ENCODE measurements at places on chromosomes 5 and 9.

- DNase-seq, result no peak
These were observed 735 bp downstream of the DMRT3 start for GRCh38 chr9:976943-977837.

GRCh38 chr9:123175854-123176629, 92.3 kb downstream of the STRBP start:
- DNase-seq, result no peak

DNA sequence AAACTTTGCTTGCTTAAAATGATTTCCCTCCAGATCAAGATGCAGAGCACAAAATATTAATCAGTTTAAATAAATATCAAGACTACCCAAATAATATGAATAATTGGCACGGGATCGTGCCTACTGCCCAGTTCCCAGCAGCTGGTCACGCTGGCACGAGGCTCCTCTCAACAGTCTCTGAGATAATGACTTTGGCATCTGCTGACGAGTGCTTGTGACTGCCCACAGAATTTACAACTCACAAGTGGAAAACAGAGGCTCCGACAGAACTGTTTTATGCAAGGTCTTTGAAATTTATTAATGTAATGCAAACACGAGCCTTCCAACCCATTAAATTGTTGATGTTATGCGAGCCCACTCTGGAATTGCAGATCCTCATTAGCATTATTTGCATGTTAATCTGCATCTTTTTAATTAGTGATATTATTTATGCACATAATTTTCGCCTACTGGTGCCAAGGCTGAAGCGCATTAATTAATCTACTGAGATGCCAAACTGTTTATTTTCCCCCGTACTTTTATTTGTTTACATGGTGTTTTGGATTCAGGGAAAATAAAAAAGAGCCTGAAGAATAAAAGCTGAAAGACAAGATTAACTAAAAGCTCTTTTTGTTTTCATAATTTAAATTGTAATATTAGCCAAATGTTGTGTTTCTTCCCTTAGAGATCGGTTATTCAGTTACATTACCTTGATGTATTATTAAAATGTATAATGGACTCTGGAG, 369.3 kb upstream of the IRX1 start:
- no peak for DNase-seq

- no peak for DNase-seq
These were observed 40.2 kb upstream of the FCN1 start for GRCh38 chr9:134957945-134958227.

DNA sequence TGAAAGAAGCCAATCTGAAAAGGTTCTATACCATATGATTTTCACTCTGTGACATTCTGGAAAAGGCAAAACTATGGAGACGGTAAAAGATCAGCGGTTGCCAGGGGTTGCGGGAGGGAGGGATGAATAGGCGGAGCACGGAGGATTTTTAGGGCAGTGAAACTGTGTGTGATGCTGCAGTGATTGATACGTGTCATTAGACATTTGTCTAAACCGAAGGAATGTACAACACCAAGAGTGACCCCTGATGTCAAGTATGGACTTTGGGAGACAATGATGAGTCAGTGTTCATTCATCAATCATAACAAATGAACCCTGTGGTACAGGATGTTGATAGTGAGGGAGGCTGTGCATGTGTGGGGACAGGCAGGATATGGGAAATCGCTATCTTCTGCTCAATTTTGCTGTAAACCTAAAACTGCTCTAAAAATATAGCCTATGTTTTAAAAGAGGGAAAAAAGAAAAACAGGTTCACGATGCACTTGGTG, 34.4 kb downstream of the ERGIC1 start:
- DNase-seq, result peak; percentile 44

GRCh38 chr5:124453221-124454051, 293.0 kb downstream of the ZNF608 start:
- DNase-seq, result no peak

DNA sequence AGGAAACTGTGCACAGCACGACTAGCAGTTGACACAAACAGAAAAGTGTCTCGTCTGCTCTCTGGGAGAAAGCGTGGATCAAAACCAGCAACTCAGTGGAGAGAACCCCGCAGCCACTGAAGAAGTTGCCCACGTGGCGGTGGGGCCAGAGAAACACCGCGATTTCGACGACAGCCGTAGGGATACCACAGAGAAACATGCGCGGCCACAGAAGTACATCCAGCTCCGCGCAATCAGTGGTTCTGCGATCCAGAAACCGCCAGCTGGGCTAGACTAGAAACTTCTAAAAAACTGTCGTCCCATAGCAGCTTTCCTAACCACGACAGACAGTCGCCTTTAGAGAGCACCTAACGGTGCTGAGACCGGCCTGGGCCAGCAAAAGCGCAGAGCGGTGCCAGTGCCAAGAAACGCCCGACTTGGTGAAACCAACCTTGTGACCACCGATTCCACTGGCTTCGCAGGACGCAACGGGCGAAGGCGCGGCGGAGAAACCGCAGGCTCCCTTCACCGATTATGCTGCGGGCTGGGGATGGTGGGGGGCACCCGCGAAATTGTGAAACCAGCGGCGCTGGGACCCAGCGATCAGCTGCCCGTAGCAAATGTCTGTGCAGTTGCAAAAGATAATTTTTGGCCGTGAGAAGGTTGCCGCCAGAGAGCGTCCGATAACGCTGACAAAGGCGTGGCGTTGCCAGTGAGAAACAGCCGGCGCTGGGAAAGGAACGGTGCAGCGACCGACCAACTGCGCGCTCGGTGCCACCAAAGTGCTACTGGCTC, 2.7 kb upstream of the ANXA2R start:
- peak; percentile 73 for DNase-seq

DNA sequence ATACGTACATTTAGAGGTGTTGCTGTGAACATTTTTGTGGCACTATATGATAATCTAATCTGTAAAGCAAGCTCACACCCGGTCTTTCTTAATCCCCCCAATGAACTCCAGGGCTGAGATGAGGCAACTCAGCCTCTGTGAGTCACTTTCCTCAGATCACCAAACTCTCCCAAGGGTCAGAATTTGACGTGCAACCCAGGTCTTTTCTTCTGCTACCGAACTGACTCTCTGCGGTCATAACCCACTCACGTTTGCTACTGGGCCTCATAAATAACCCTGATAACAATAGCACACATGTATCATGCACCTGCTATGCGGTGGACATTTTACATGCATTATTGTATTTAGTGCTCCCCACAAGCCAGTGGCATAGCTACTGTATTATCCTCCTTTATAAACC, 153.1 kb downstream of the DROSHA start:
- DNase-seq, result no peak

DNA sequence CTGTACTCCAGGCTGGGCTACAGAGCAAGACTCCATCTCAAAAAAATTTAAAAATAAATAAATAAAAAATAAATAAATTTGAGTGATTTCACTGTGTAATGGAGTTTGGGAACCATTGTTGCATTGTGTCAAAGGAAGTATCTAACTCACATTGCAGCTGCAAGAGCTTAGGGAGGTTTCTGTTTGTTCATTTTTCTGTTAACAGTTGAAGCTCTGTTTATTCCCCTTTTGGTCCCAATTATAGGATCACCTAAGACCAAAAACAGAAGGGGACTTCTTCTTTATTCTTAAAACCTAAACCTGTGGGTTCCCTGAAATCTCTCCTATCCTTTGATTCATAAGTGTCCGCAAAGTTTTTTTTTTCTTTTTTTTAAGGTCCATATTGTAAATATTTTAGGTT, 28.6 kb upstream of the PCAT7 start:
- DNase-seq, result no peak

DNA sequence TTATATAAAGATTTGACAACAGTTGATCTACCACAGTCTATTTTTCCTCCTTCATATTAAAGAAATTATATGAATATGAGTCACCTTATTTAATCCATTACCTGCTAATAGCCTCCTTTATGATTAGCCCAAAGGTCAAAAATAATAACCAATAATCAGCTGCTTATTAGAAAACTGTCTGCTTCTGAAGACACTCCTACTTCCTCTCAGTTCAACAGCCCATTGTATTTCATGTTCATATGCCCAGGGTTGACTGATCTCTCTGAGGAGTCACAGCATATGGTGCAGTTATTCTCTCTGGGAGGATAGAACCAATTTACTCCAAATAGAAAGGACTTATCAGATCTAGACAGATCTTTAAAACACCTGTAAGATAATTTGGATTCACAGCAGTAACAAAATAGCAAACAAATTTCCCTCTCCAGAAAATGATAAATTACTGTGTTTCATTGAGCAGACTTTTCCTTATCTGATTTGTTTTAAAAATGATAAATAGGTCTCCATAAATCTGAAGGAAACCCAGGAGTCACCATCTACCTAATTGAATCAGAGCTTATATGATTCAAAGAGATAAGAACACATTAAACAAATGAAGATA, 180.4 kb upstream of the ITGA1 start:
- no peak for DNase-seq

DNA sequence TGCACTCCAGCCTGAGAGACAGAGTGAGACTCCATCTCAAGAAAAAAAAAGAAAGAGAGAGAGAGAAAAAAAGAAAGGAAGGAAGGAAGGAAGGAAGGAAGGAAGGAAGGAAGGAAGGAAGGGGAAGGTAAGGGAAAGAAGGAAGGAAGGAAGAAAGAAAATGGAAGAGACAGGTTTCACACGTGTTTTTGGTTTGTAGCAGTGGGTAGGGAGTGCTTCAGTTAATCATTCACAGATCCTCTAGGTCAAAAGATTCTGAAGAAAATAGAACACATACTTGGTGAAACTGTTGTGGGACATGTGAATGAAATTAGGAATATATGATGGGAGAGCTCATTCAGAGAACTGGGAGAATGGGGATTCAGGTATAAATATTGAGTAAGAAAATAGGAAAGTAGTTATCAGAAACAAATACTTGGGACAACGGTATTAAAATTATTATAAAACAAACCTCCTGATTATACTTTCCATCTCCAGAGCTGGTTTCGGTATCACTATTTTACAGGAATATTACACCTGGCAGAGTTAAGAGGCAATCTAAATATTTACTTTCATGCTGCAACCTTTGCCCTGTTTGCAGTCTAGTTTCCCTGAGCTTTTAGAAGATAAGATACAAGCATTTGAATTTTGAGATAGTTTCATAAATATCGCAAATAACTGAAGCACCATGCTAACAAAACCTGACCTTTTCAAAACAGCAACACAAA, 37.2 kb downstream of the MARVELD2 start:
- DNase-seq, result no peak

DNA sequence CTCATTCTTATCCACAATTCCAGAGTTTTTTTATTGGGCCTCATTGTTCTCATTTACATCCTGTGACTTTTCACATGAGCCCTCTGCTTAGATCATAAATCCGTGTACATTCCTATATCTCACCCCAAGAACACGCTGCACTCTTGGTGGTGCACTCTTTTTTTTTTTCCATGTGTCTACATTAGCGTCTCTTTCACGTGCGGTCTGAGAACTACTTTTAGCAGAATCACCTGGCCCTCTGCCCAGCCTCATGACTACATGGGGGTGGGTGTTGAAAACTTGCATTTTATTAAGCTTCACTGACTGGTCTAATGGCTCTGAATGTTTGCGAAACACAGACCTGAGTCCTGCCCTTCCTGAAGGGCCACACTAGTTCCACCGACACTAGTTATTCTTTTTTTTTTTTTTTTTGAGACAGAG, 18.6 kb downstream of the C9orf57 start:
- DNase-seq, result peak; percentile 89

- no peak for DNase-seq
These were observed 10.2 kb upstream of the SLC25A51 start for GRCh38 chr9:37914154-37914551.

GRCh38 chr9:133104718-133105460, 16.2 kb downstream of the RALGDS start:
- peak; percentile 49 for DNase-seq

DNA sequence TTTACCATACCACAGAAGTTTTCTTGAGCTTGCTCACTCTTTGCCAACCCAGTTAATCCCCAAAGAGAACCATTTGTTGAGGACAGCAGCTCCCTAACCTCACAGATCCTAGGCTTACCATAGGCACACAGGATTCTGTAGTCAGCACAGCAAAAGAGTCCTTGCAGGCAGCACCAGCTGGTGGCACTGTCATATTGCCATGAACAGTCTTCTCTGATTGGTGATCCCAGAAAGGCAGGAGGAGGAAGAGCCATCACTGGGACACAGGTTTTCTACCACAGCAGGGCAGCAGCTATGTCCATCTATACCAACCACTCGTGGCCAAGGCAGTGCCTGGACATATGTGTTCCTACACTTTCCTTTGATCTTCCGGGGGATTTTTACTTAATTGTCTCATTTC, 297.1 kb upstream of the CD180 start:
- DNase-seq, result peak; percentile 31

DNA sequence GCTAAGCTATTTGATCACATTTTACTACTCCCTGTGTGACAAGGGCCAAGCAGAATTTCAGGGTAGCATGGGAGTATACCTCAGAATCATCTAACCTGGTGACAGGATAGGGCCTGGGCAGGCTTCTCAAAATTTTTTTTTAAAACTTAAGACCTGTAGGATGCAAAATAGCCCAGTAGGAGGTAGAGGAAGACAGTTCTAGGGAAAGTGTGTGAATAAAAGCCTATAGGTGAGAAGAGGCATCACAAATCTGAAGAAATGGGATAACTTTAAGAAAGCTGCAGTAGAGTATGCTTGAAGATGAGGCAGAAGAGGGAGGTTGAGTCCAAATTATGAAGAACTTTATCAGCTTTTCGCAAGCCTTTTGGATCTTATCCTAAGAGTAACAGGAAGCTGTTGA, 32.3 kb downstream of the CNTRL start:
- DNase-seq, result no peak

DNA sequence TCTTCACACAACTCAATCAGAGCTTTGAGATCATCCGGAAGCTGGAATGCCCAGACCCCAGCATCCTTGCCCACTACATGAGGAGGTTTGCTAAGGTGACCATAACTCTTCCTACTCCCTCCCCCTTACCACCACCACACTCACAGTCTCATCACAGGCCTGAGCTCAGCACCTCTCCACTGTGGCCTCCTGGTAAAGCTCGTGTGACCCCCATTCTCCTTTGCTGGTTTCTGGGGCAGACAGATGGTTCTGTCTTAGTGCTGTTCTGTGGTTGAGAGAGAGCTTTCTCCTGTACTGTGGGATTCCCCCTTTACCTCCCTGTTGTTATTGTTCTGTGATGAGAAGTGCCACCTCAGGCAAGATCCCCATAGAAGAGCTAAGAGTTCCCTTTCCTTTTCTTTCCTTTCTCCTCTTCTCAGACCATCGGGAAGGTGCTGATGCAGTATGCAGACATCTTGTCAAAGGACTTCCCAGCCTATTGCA, 92.7 kb upstream of the RUSC2 start:
- no peak for DNase-seq

DNA sequence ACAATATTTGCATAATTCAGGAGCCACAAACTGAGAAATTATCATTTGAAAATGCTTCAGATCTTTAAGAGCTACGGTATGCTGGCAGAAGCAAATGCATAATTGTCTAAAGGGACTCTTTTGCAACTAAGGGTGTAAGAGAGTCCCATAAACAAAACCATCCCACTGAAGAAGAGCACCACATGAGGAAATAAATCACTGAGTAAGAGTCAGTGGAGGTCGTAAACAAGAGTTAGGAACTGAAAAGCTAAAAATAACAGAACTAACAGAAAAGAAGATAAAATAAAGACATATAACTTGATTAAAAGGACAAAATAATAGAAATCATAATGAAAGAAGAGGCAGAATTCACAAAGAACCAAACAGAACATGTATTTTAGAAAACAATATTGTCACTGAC, 3.5 kb upstream of the SMC2 start:
- no peak for DNase-seq

Measured in right lobe of liver (tissue), 6 donors.